Fibroblast of skin of right quadriceps (primary cell): ENCODE measurements at places on chromosomes 12 and 14.

DNA sequence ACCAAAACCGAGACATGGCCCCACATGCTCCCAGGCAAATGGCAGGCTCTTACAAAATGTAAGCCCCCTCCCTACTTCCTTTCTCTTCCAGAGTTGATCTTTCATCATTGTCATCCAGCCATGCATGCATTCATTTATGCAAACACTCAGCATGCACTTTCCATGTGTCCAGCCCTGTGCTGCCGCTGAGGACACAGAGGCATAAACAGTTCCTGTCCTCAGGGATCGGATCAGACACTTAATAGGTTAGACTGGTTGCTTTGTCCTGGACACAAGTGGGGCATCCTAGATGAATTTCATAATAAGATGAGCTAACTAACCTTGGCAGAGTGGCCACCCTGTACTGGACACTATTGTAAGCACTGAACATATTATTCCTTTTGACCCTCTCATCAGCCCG, 23.1 kb downstream of the PRIMA1 start:
- DNase-seq, result no peak

GRCh38 chr14:70366911-70367310, 7.4 kb upstream of the COX16 start:
- no peak for DNase-seq

GRCh38 chr12:65403188-65403587, 124.7 kb downstream of the MSRB3 start:
- no peak for DNase-seq

- peak; percentile 82 for DNase-seq
Measured at GRCh38 chr12:88553941-88554658, 26.2 kb downstream of the KITLG start.

GRCh38 chr12:91877022-91877421, 268.6 kb downstream of the BTG1 start:
- peak; percentile 42 for DNase-seq

- DNase-seq, result no peak
Measured at GRCh38 chr14:22870811-22871223, 723 bp upstream of the LRP10 start.
